ENCODE measurements at places on chromosomes 1 and 21. TPM values are rescaled to one million over a fixed set of nuclear protein-coding genes. Genes with fewer than 3 reads are reported as not detected.

The UBL4B gene
- total RNA-seq = not detected

The ESRRG gene
- not detected for total RNA-seq

The NFASC gene
- total RNA-seq = 0.14 TPM

DNA sequence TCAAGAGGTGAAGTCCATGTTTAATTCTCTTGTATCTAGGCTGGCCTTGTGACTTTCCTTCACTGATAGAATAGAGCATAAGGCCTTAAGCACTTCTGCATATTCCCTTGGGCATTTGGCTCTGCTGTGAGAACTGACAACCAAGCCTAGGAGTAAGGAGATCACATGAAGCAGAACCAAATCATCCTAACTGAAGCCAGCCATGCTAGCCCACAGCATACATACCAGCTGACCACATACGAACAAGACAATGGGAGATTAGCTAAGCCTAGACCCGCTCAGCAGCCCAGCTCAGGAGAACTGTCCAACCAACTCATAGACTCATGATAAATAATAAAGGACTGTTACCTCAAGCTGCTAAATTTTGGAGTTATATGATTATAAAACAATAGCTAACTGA, 114.6 kb upstream of the NEK7 start:
- no peak overlapping the region for H3K27ac ChIP-seq
- H3K27me3 ChIP-seq = no peaks in the 10 kb centered on the region
- H3K4me1 ChIP-seq = peaks cover 5% of the 10 kb centered on the region
- no peak for DNase-seq
- peaks cover 14% of the 10 kb centered on the region for H3K36me3 ChIP-seq

- H3K4me3 ChIP-seq = no peak overlapping the region
- no peaks in the 10 kb centered on the region for H3K36me3 ChIP-seq
- no peak for DNase-seq
- H3K27ac ChIP-seq = no peak overlapping the region
These were observed 65.5 kb upstream of the DPYD start for GRCh38 chr1:97986041-97987005.

DNA sequence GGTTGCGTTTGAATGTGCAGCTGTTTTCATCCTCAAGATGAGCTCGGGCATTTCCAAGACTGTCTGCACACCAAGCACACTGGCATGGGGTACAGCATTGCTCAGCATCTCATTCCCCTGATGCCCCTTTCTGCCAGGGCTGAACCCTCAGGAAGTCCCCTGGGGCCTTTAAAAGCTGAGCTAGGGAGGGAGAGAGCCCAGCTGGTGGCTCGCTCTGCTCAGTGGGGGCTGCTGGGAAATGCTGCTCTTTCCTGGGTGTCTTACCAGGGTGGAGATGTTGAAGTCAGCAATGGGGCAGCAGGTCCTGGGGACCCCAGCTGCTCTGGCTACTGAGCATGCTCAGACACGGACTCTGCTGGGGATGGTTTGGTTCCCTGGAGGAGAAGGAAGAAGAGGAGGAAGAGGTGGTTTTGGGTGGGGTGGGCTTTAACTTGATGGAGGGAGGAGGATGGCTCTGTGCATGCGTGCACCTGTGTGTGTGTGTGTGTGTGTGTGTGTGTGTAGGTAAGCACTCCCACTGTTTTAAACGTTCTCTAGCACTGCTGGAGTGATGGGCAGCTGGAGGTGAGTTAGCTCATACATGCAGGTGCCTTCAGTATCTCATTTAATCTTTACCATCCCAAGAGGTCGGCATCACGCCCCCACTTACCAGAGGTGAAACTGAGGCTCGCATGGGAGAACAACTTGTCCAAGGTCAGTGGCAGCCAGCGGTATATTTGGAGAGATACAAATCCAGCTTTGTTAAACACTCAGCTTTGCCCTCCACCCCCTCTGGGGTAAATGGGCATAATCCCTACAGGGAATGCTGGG, 40.9 kb downstream of the ACTL8 start:
- no peak for DNase-seq
- no peaks in the 10 kb centered on the region for H3K36me3 ChIP-seq

DNA sequence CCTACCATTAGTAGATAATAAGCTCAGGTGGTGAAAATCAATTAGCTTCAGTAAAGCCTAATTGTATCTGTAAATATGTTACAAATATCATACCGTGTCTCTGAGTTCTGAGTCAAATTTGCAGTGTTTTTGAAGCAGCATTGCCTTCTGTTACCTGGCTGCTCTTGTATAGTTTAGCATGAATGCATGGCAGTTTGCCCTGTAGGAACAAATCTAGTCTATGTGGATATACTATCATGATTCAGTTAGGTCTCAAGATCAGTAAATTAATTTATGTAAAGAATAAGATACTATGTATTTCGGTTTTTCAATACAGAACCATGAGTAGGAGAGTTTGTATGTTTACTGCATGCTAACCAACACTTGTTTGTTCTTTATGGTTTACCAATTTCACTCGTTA, 240.6 kb upstream of the C1orf105 start:
- H3K27ac ChIP-seq = no peak overlapping the region
- no peak overlapping the region for H3K4me3 ChIP-seq
- no peak for DNase-seq

GRCh38 chr1:3657096-3657475, 4.8 kb downstream of the TP73 start:
- no peaks in the 10 kb centered on the region for H3K36me3 ChIP-seq
- no peak for DNase-seq
- H3K4me1 ChIP-seq = peaks cover 2% of the 10 kb centered on the region
- H3K27me3 ChIP-seq = peaks cover 46% of the 10 kb centered on the region

DNA sequence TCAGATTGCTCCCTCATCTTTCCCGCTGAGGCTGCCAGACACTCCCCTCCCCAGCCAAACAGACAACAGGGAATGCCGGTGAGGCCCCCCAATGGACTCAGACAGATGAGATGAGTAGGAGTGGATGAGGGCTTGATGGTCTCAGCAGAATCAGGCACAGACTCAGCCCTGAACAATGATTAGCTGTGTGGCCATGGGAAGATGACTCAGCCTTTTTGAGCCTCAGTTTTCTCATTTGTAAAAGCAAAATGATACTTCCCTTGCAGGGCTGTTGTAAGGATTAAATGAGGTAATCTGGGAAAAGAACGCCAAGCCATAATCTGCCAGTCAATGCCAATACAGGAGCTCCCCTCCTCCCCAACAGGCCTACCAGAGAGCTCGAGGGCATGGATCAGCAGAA, 12.4 kb downstream of the C1orf198 start:
- no peak for DNase-seq
- H3K4me1 ChIP-seq = peaks cover 2% of the 10 kb centered on the region
- no peak overlapping the region for H3K27ac ChIP-seq
- no peaks in the 10 kb centered on the region for H3K36me3 ChIP-seq
- H3K27me3 ChIP-seq = no peaks in the 10 kb centered on the region
- H3K4me3 ChIP-seq = no peak overlapping the region

GRCh38 chr1:218573925-218574324, 228.8 kb downstream of the TGFB2 start:
- H3K27ac ChIP-seq = no peak overlapping the region
- H3K27me3 ChIP-seq = no peaks in the 10 kb centered on the region
- DNase-seq = no peak

DNA sequence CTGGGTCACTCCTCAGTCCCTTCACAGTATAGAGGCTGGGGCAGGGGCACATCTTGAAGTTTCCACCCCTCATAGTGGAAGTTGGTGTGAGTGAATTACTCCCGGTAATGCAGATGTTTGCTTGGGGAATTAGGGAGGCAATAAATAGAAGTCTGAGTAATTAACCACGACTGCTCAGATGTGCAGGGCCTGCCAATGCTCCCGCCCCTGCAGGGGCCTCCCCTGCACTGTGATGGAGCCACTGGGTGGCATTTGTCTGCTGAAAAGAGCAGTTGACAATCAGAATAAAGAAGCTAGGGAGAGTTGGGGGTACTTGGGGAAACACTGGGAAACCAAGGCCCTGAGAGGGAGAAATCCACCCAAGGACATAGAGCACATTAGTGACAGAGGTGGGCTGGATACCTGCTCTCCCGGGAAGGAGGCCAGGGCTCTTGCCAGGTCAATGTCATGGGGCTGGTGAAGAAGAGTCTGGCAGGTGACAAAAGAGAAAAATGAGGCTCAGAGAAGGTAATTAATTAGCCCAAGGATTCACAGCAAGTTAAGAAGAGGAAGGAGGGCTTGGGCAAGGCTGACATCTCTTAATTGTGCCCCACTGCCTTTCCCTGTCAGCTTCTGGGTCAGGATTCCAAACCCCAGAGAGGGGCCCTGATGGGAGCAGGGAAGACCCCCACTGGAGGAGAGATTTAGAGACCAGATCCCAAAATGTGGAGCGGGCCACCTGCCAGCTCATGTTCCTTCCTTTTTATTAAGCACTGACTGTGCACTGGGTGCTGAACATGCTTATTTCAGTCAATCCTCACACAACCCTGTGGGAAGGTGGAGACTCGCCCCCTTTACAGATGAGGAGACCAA, 436.2 kb downstream of the MATN1 start:
- no peak for DNase-seq
- H3K27me3 ChIP-seq = peaks cover 17% of the 10 kb centered on the region
- peaks cover 6% of the 10 kb centered on the region for H3K4me1 ChIP-seq
- no peak overlapping the region for H3K4me3 ChIP-seq
- H3K27ac ChIP-seq = no peak overlapping the region
- no peaks in the 10 kb centered on the region for H3K36me3 ChIP-seq

- H3K27me3 ChIP-seq = no peaks in the 10 kb centered on the region
- no peak overlapping the region for H3K4me3 ChIP-seq
- DNase-seq = no peak
- H3K27ac ChIP-seq = no peak overlapping the region
These were observed 95.4 kb downstream of the RNF220 start for GRCh38 chr1:44500181-44501046.

- H3K4me1 ChIP-seq = peaks cover 21% of the 10 kb centered on the region
- peak overlapping the region; percentile 60 for H3K27ac ChIP-seq
- H3K27me3 ChIP-seq = peaks cover 23% of the 10 kb centered on the region
- H3K36me3 ChIP-seq = peaks cover 1% of the 10 kb centered on the region
These were observed 2.8 kb upstream of the EYA3 start for GRCh38 chr1:28091043-28091781.

- peak overlapping the region; percentile 90 for H3K4me3 ChIP-seq
- peaks cover 56% of the 10 kb centered on the region for H3K36me3 ChIP-seq
- H3K27ac ChIP-seq = peak overlapping the region; percentile 85
These were observed 5.2 kb downstream of the ITPKB start for GRCh38 chr1:226733876-226734275.

DNA sequence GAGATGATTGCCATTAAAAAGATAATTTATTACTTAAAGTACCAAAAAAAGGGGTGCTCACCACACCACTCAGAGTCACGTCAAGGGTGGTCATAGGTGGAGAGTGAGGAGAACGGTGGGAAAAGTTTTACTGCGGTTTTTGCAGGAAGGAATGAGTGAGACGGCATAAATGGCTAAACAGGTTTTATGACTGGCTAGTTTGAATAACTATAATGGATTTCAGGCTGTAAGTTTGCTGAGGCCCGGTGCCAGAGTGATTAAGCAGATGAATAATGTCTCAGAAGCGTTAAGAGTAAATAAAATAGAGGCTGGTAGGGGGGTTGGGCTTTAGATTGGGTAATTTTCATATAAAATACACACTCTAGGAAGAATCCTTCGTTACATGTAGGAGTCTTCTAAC, 1337.8 kb downstream of the AMY1C start:
- no peak overlapping the region for H3K4me3 ChIP-seq
- no peak for DNase-seq
- no peak overlapping the region for H3K27ac ChIP-seq
- no peaks in the 10 kb centered on the region for H3K36me3 ChIP-seq
- no peaks in the 10 kb centered on the region for H3K27me3 ChIP-seq

GRCh38 chr21:45802425-45802824, 158.9 kb downstream of the PCBP3 start:
- H3K27ac ChIP-seq = no peak overlapping the region
- H3K4me1 ChIP-seq = no peaks in the 10 kb centered on the region
- peaks cover 2% of the 10 kb centered on the region for H3K27me3 ChIP-seq
- H3K4me3 ChIP-seq = no peak overlapping the region
- H3K36me3 ChIP-seq = no peaks in the 10 kb centered on the region

- H3K36me3 ChIP-seq = no peaks in the 10 kb centered on the region
- H3K4me3 ChIP-seq = no peak overlapping the region
- peaks cover 15% of the 10 kb centered on the region for H3K4me1 ChIP-seq
- H3K27ac ChIP-seq = no peak overlapping the region
- no peak for DNase-seq
- H3K27me3 ChIP-seq = peaks cover 4% of the 10 kb centered on the region
These were observed 54.4 kb downstream of the MAB21L3 start for GRCh38 chr1:116165572-116165971.

GRCh38 chr1:56508523-56508983, 70.8 kb downstream of the PLPP3 start:
- no peaks in the 10 kb centered on the region for H3K4me1 ChIP-seq
- H3K4me3 ChIP-seq = no peak overlapping the region
- no peak overlapping the region for H3K27ac ChIP-seq
- H3K36me3 ChIP-seq = no peaks in the 10 kb centered on the region
- no peak for DNase-seq

DNA sequence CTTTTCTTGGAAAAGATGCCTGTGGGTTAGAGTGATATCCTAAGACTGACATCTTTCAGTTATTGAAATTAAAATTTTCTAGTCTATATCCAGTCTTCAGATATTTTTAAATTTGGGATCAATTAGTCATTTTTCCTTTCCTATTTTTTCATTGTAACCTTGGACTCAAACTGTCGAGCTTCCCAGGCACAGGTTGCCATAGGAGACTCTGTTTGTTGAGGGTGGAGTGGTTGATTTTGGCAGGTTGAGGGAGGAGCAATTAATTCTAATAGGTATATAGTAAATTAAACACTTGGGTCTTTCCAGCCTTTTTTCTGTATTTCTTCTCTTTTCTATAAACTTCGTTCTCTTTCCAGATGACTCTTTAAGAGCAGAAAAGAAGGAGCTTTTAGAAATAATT, 326.8 kb downstream of the ASTN1 start:
- no peak for DNase-seq
- no peak overlapping the region for H3K27ac ChIP-seq
- no peaks in the 10 kb centered on the region for H3K27me3 ChIP-seq
- no peaks in the 10 kb centered on the region for H3K4me1 ChIP-seq
- no peak overlapping the region for H3K4me3 ChIP-seq
- no peaks in the 10 kb centered on the region for H3K36me3 ChIP-seq

GRCh38 chr1:205967554-205968335, 24.5 kb upstream of the SLC26A9 start:
- H3K27ac ChIP-seq = no peak overlapping the region
- no peak for DNase-seq
- peaks cover 4% of the 10 kb centered on the region for H3K27me3 ChIP-seq
- no peak overlapping the region for H3K4me3 ChIP-seq

Measured in activated naive CD8-positive, alpha-beta T cell treated with anti-CD3 and anti-CD28 coated beads, Interleukin-2, amount 10 ng/mL, durations not matched to agents 7 days and 5 days (primary cell).